ENCODE measurements at places on chromosomes 12 and 14. TPM values are rescaled to one million over a fixed set of nuclear protein-coding genes. Genes with fewer than 3 reads are reported as not detected.

TPPP2 gene
- not detected for total RNA-seq

GDF3 gene
- not detected for total RNA-seq

NANOG gene
- not detected for total RNA-seq

KLRD1 gene
- total RNA-seq: not detected

MYO1H gene
- total RNA-seq: not detected

CABP1 gene
- 0.16 TPM for total RNA-seq

ZC3H10 gene
- 2.3 TPM for total RNA-seq

SNX6 gene
- 129 TPM for total RNA-seq

RBP5 gene
- total RNA-seq: not detected

SLC25A47 gene
- total RNA-seq: under 0.01 TPM

IL26 gene
- total RNA-seq: not detected

TSPAN8 gene
- total RNA-seq: not detected

IL22 gene
- not detected for total RNA-seq

ST8SIA1 gene
- total RNA-seq: 0.13 TPM

KRT82 gene
- total RNA-seq: not detected

VDR gene
- total RNA-seq: 1.3 TPM

WSCD2 gene
- total RNA-seq: not detected

ALDH2 gene
- total RNA-seq: 63.1 TPM

KLHL33 gene
- 0.25 TPM for total RNA-seq

DPPA3 gene
- not detected for total RNA-seq

UTP20 gene
- total RNA-seq: 16.1 TPM

INHBE gene
- 3.9 TPM for total RNA-seq

ACRBP gene
- 8.7 TPM for total RNA-seq

AKAP3 gene
- total RNA-seq: 0.13 TPM

OR11H12 gene
- total RNA-seq: not detected

RNASE3 gene
- total RNA-seq: not detected

MMP19 gene
- total RNA-seq: 3.7 TPM

NAA30 gene
- total RNA-seq: 9.6 TPM

MAP3K9 gene
- 9.8 TPM for total RNA-seq

FIGNL2 gene
- total RNA-seq: 2.3 TPM

BEST3 gene
- 0.49 TPM for total RNA-seq

TMEM260 gene
- 7.2 TPM for total RNA-seq

OR6C68 gene
- not detected for total RNA-seq

FOXG1 gene
- total RNA-seq: not detected

AMN gene
- total RNA-seq: not detected

CCDC198 gene
- 56.2 TPM for total RNA-seq

LAG3 gene
- total RNA-seq: 0.13 TPM

SPTLC2 gene
- 25.4 TPM for total RNA-seq

CBLN3 gene
- total RNA-seq: 1.6 TPM

HOXC9 gene
- total RNA-seq: 12.1 TPM

NUAK1 gene
- total RNA-seq: 25.1 TPM

AICDA gene
- not detected for total RNA-seq

FGF23 gene
- total RNA-seq: not detected

DIO3 gene
- not detected for total RNA-seq

ACOT6 gene
- not detected for total RNA-seq

JAG2 gene
- 2.4 TPM for total RNA-seq

RNASE7 gene
- not detected for total RNA-seq

LRTM2 gene
- not detected for total RNA-seq

CBX5 gene
- total RNA-seq: 44.6 TPM

SLCO1B1 gene
- not detected for total RNA-seq

TRPV4 gene
- total RNA-seq: 4.1 TPM

All from mesangial cell (primary cell).